Upper lobe of left lung (tissue), 6 donors: ENCODE measurements at places on chromosomes 16 and 17. TPM values are rescaled to one million over a fixed set of nuclear protein-coding genes. Genes with fewer than 3 reads are reported as not detected.

DNA sequence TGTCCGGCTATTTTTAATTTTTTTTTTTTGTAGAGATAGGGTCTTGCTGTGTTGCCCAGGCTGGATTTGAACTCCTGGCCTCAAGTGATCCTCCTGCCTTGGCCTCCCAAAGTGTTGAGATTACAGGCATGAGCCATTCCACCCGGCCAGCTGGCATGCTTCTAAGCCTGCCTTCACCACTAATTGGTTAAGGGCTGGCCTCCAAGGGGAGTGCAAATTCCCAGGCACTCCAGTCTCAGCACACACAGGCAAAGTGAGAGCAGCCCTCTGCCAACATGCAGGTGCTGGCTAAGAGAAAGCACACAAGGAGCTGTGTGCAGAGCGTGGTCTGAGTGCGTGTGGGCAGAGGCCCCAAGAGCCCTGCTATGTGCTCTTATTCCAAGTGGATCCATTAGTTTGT is 149.8 kb upstream of the HS3ST2 start:
- no peak for DNase-seq

GRCh38 chr17:56785997-56786680 is 47.6 kb downstream of the C17orf67 start:
- DNase-seq: no peak

GRCh38 chr17:7445619-7445968 is 733 bp downstream of the CHRNB1 start:
- no peak for DNase-seq

DNA sequence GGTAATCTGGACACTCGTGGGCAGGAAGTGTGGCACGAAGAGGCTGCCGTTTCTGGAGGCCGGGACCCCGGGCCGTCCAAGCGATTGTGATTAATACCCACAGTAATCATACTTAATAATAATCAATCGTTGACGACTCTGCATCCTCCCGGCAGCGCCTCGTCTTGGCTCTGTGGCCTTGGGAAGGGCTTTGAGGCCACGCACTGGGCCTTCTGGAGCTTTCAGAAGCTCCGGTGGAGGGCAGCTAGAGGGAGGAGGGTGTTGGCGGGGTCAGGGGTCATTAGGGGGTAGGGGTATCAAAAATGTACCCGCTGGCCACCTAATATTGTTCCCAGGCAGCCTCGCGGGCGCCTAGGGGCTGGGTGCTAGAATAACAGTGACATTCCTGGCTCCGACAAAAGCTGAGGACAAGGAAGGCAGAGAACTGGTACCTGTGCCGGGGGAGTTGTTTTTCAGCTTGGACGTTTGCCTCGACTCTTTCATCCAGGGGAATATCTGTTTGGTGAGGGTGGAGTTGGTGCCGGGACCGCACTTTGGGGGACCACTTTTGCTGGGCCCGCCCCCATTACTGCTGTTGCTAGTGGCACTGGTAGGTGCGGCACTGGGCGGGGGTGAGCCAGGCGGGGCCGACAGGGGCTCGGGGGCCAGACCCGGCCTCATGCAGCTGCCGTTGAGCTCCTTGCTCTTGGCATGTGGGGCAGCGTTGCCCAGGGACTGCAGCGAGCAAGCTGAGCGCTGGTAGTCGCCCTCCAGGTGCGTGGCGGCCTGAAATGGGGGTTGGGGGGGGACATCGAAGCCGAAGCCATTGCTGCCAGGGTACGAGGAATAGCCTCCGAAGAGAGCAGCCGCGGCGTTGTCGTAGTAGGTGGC is 6.9 kb upstream of the HOXB2 start:
- peak; percentile 81 for DNase-seq

DNA sequence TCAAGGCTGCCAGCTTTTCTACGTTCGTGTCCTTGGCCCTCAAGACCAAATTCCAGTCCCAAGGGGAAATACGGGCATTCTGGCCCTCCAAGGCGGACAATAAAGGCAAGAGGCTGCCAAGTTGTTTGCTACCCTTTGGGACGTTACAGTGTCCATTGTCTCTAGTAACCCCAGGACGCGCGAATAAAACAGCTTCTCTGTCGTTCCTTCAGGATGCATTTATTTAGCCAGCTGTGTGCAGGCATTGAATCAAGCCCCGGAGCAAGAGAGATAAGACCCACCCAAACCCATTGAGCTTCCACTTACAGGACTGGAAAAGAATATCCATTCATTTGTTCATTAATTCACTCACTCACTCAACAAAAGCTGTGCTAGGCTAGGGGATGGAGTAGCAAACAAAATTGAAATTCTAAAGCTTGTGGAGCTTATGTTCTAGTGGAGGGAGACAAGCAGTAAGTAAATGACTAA is 656 bp downstream of the MRPL58 start:
- no peak for DNase-seq

Gene MSLN
- total RNA-seq: 209 TPM

- no peak for DNase-seq
These were observed 28.9 kb downstream of the COX10 start for GRCh38 chr17:14098246-14098645.

DNA sequence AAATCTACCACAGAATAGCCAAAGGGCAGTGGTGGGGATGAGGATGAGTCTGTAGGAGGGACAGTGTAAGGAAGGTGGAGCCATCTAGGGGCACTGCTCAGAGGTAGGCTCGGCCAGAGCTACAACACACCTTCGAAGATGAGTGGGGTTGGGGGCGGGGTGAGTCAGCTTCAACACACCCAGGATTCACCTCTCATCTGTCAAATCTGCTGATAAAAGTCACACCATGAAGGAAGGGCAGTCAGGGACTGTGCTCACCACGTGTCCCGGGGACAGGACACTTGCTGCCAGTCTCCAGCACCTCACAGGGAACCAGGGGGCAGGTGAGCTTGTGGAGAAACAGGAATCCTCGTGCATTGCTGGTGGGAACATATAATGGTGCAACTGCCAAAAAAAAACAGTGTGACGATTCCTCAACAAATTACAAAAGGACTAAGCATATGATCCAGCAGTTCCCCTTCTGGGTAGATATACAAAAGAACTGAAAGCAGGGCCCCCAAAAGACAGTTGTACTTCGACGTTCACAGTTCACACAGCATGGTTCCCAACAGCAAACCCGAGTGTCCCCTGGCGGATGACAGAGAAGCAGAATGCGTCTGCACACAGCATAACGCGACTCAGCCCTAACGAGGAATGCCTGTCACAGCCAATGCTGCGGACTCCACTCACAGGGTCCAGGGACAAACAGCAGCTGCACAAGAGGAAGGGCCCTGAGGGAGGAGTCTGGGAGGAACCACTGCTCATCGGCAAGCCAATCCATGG is 133.1 kb downstream of the ANKRD11 start:
- no peak for DNase-seq

DNA sequence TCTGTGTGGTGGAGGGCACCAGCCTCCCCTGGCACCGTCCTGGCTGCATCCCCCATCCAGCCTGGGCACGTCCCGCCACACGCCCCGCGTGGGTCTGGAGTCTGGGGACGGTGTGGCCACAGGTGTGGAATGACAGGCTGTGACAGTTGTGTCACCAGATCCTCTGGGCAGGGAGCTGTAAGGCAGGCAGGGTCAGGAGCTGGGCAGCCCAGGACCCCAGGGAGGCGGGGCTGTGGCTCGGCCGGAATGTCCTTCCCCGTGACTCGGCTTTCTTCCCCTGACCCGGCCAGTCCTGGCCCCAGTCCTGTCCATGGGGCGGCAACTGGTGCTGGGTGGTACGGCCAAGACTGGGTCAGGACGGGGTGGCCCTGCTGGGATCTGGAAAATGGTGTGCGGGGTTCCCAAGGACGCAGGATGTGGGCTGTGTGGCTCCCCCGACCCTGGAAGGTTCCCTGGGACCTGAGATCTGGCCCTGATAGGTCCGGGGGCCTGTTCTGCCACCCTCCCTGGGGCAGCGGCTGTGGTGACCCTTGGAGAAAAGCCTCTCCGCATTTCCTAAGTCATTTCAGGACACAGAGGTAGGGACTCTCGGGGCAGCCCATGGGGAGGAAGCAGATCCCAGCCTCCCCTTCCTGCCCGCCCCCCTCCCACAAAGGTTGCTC is 3.3 kb upstream of the SLC16A3 start:
- no peak for DNase-seq

Gene CIITA
- 142 TPM for total RNA-seq

DNA sequence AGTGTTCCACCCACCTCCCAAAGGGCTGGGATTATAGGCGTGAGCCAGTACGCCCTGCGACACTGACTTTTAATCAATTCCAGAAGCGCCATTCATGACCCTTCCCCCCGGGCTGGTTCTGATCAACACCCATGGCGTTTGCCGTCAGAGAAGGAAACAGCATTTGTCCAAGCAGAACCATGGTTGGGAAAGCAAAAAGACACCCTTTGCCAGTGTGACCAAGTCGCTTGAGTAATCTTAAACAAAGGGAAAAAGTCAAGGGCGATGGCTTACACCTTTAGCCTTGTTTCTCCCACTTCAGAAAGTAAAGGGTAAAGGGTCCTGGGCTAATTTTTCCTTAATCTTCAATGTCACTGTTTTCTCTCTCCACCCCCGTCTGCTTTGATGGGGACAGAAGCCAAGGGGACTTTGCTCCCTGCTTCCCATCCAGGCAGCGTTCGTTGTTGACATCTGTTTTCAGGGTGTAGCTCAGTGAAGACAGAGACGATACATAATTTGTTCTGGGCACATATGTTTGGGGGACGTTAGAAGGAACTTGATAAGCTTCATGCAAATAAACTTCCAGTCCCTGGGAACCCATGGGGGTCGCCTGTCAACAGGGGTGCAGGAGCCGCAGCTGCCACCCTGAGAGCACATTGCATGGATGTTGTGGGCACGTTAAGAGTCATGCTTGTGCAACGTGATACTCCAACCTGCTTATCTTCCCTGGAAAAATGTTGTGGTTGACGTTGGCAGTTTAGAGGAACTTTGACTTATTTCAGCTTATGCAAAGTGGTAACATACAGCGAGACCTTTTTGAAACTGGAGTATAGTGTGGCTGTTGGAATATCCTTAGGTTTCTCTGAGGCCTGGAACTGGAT is 50.6 kb upstream of the TANGO6 start:
- no peak for DNase-seq

GRCh38 chr17:34673995-34674890 is 94.9 kb downstream of the TMEM132E start:
- no peak for DNase-seq

DNA sequence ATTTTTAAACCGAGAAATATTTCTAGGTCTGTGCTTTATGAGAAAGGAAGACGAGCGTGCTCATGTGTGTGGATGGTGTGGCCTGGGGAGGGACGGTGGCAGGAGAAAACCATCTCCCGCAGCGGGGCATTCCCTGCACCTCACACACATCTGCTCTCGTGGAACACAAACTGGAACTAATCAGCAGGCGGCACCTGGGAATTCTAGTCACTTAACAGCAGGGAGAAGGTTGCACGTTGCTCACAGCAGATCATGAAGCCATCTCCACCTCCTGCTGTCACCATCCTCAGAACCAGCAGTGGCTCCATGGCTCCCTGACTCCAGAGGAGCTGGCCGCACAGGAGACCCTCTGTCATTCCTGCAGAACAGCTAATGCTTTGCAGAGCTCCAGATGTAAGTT is 35.2 kb downstream of the ADCY9 start:
- no peak for DNase-seq

Gene ZP2
- not detected for total RNA-seq

DNA sequence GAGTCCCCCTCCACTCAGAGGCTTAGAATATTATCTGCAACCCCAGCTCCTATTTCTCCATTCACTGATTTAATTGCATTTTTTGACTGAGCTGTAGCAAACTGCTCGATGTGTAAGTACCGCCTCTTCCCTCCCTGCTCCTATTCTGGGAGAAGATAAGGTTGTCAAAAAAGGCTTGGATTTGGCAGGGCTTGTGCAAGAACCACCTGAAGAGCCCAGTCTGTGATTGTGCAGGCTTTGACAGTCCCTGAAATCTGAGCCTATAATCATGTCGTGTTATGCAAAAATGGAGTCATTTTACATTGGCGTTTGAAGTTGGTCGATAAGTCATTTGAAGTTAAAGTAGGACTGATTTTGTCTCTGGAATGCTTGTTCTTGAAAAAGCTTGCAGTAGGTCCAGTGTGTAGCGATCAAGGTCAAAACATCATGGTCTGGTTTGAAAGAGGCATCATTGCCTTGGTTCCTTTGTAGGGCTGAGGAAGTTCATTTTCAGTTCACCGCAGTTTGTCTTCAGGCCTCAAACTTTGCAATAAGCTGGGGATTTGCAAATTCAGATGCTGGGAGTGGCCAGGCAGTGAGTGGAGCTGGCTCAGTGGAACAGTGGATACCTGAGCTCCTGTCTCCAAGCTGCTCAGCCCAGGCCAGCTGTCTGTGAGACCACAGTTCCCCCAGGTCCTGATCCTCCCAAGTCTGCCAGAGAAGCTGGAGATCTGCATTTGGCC is 68.8 kb downstream of the KATNIP start:
- no peak for DNase-seq

DNA sequence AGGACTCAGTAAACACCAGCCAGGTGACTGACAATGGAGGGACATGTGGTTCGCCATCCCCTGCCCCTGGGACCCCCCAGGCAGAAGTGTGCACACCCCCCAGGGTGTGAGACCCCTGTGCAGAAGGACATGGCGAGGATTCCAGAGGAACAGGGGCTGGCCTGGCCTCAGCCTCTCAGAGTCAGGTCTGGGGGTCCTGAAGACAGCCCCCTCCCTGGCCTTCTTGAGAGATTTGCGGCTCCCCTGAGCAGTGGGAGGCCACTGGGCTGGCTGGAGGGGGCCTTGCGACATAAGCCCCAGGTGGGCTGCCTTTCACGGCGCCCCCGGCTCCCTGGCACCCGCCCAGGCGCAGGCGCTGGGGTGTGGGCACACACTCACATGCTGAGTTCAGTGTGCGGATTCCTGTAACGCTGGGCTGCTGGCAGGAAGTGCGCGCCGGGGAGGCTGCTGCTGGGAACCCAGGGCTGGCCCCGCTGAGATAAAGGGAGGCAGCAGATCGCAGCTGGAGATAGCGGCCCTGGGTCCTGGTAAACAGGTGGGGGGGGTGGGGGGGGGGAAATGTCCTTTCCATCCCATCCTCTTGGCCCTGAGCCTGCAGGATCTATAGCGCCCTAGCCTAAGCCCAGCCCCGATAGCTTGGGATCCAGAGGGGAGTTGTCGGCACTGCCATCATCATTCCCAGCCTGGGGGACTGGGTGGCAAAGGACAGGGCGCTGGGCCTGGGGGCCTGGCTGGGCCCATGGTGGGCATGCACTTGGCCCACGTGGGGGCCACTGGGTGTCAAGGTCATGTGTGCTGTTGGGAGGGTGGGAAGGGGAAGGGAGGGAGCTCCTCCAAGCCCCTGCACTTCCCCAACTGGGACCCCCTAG is 27.1 kb downstream of the TMEM235 start:
- peak; percentile 91 for DNase-seq

Gene EVPL
- total RNA-seq: 64.0 TPM

Gene CARD14
- total RNA-seq: 1.0 TPM

Gene DGKE
- total RNA-seq: 8.4 TPM

DNA sequence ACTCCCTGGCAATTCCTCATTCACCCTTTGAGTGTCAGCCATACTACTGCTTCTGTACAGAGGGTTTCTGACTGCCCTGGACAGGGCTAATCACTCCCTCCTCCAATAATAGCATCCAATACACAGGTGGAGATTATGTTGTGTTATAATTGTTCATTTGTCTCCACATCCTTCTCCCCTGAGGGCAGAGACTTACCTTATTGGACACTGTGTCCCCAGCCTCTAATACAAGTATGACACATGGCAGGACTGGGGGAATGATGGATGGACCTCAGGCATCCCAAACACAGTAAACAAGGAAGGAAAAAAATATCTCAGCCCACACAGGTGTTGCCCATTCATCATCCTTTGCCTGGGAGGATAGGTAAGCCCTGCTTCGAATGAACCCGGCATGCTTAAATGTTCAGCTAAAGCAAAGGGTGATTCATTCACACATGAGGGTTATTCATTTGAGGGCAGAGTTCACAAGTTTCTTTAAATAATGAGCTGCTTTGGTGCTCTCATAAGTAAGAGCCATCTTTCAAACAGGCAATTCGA is 34.8 kb downstream of the MMD start:
- DNase-seq: no peak
